ENCODE measurements at places on chromosomes 6 and 20. TPM values are rescaled to one million over a fixed set of nuclear protein-coding genes. Genes with fewer than 3 reads are reported as not detected.

DNA sequence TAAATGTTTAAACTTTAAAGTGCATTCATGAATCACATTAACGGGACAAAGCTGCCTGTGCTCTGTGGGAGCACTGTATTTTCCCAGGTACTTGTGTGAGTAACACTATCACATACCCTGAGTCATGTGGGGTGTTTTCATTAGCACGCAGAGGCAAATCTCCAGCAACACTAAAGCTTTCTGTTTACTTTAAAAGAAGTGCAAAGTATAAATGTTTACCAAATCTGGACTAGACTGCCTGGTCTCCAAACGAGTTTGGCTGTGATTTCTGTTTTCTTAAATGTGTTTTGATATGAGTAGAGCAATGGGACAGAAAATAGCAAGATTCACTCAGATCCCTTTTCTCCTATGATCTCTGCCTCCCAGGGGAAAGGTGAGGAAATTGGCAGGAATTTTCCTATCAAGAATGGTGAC is 28.8 kb upstream of the RIPPLY2 start:
- DNase-seq: no peak

- DNase-seq: no peak
Measured at GRCh38 chr6:17886891-17887290, 100.5 kb downstream of the KIF13A start.

DNA sequence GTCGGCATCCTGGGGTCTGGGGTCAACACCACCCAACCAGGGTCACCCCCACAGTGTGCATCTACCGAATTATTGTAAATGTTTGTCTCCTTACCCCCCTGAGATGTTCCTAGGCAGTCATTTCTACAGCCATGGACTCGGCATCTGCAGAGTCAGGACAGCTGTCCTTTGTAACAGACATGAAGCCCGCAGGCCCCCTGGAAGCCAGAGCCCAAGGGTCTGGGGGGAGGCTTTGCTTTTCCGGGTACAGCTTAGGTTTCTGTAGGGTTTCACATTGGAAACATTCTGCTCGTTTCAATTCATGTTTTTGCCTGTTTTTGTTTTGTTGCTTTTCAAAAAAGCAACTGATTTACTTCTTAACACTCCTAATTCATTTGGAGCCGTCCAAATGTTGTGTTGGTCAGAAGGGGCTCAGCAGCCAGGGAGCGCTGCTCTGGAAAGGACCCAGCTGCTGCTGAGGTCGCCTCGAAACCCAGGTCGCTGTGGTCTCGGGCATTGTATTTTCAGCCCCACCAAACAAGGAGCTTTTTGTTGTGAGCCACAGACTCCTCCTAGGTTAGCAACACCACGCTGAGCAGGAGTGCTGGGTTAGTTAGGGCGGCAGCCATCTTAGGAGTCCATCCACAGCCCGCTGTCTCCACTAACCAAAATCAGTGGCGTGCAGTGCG is 160.4 kb downstream of the TMEM242 start:
- no peak for DNase-seq

GRCh38 chr20:7608250-7608649 is 332.0 kb downstream of the HAO1 start:
- no peak for DNase-seq

- DNase-seq: no peak
Measured at GRCh38 chr6:105301072-105301503, 101.8 kb downstream of the PREP start.

- DNase-seq: no peak
Measured at GRCh38 chr6:134346932-134347545, 29.1 kb upstream of the SGK1 start.

DNA sequence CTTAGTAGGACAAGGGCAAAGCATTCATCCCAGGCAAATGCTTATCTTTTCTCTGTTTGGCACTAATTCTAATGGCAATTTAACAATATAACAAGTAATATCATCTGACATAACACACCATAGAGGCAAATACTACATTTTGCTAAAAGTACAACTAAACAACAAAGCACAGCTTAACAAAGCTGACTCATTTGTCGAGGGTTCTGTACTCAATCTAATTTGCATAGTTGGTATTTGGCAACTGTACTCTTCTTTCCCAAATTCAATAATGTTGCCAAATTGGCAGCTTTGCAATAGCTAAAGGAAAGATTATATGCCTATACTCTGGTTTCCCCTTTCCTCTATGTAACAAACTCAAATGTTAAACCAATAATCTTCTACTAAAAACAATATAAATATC is 461.0 kb downstream of the PKHD1 start:
- DNase-seq: no peak

Gene HFE
- 2.6 TPM for total RNA-seq

Gene ULBP3
- total RNA-seq: 14.8 TPM

Gene AKAP7
- total RNA-seq: 5.5 TPM
